ENCODE measurements at places on chromosomes 6 and 20.

GRCh38 chr6:26129656-26130055 lies 42.4 kb downstream of the HFE start:
- no peak for DNase-seq

GRCh38 chr6:147615659-147616456 lies 107.4 kb downstream of the SAMD5 start:
- DNase-seq, result no peak

GRCh38 chr20:57391439-57392301 lies 474 bp downstream of the RBM38 start:
- DNase-seq, result no peak

- DNase-seq, result peak; percentile 71
Observed at GRCh38 chr6:91476000-91476399, 889.1 kb upstream of the MAP3K7 start.

GRCh38 chr6:8077991-8078390 lies 13.8 kb upstream of the BLOC1S5 start:
- DNase-seq, result no peak

DNA sequence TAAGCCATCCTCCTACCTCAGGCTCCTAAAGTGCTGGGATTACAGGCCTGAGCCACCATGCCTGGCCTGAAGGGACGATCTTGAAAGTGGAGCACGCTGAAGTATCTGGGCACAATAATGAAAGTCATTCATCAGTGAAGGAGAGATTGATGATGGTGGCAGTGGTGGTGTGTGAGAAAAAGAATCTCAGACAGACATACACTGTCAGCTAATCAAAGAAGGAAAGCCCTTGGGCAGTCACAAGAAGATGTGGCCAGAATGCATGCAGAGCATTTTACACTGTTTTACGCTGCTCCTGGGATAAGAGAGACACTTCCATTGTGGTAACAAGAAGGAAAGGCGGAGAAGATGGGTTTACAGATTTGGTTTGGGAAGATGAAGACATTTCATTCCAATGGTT lies 20.4 kb upstream of the BMP6 start:
- no peak for DNase-seq

DNA sequence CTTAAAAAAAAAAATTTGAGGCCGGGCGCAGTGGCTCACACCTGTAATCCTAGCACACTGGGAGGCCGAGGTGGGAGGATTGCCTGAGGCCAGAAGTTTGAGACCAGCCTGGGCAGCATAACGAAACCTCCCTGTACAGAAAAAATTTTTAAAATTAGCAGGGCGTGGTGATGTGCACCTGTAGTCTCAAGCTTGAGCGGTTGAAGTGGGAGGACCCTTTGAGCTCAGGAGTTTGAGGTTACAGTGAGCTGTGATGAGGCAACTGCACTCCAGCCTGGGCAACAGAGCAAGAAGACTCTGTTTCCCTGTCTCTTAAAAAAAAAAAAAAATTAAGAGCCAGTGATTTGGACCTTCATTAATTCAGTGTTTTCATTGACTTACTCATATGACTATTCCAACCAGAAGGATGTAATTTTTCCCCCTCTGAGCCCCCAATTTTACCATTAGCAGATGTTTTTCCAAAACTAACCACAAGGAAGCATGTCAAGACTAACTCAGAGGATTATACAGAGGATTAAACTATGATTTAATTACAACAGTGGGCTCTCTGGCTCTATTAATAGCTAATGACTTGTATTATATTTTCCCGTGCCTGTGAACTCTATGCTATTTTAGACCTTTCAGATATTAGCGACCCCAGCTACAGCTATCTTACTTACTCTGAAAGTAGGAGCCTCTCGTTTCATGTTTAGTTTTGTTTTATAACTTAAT lies 75.1 kb downstream of the ARID1B start:
- DNase-seq, result peak; percentile 90

GRCh38 chr6:116586738-116587137 lies 15.4 kb downstream of the RWDD1 start:
- DNase-seq, result no peak

DNA sequence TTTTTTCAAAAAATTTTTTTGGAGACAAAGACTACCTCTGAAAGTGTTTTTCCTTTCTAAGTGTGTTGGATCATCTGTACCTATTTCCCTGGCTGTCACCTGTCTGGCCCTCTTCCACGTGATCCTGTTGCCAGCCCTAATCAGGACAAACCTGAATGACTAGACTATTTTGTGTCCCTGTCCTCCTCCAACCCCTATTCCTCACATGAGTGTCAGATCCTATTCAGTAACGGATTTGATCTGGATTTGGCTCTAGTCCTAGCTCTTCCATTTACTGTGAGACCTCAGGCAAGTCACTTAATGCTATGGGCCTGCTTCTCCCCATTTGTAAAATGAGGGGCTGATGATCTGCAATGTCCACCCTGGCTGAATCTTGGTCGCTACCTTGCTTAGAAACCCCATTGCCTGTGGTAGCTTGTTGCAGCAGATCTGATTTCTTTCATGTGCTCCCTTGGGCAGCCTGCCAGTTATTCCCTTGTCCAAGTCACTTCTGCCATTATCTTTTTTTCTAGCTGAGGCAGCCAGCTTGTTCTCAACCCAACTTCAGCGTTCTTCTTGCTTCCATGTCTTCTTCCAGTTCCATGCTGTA lies 4.8 kb downstream of the PHF20 start:
- no peak for DNase-seq

DNA sequence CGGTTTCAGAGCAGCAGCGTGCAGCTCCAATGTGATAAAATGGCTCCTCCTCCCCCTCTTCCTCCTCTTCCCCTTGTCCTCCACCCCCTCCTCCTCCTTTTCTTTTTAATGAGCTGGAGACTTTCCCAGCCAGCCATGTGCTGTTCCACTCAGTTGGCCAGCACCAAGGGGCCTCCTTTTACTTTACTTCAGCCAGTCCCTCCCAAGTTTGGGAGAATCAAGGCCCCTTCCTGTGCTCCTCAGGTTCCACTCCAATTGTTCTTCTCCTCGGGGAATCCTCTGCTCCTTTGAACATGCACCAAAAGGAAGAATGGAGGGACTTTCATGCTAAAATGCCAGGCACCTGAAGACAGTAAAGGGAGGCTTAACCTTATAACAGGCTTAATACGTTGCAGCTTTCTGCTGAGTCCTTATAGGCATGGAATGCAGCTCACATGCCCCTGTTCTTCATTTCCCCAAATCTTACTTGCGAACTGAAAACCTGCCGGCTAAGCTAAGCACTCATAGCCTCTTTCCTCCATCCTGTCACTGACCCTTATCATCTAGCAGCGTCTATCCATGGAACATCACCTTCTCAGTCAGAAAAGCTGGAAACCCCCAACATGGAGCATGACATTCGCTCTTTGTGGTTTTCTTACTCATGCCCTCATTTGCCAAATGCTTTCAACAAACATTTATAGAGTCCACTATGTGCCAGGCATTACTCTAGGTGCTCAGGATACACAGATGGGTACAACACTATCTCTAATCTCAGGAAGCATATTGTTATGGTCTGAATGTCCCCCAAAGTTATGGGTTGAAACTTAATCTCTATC lies 170.6 kb downstream of the PHACTR1 start:
- no peak for DNase-seq

GRCh38 chr6:154842833-154843232 lies 109.6 kb downstream of the SCAF8 start:
- DNase-seq, result no peak

- no peak for DNase-seq
Observed at GRCh38 chr6:37686111-37686510, 11.6 kb downstream of the MDGA1 start.

DNA sequence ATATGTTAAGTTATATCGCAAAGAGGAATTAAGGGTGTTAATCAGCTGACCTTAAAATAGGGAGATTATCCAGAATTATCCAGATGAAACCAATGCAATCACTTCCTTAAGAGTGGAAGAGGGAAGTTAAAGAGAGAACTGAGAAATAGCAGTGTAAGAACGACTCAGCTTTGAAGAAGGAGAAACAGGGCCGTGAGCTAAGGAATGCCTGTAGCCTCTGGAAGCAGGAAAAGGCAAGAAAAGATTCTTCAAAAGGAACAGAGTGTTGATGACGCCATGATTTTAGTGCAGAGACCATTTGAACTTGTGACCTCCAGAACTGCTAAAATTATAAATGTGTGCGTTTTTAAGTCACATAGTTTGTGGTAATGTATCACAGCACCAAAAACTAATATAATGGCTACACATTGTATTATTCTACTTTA lies 32.7 kb downstream of the ILRUN start:
- no peak for DNase-seq

- DNase-seq, result no peak
Observed at GRCh38 chr6:79330704-79331103, 96.2 kb upstream of the HMGN3 start.

GRCh38 chr6:108739496-108740330 lies 108.5 kb upstream of the ARMC2 start:
- no peak for DNase-seq

- no peak for DNase-seq
Observed at GRCh38 chr6:165599596-165600487, 63.2 kb downstream of the PDE10A start.

DNA sequence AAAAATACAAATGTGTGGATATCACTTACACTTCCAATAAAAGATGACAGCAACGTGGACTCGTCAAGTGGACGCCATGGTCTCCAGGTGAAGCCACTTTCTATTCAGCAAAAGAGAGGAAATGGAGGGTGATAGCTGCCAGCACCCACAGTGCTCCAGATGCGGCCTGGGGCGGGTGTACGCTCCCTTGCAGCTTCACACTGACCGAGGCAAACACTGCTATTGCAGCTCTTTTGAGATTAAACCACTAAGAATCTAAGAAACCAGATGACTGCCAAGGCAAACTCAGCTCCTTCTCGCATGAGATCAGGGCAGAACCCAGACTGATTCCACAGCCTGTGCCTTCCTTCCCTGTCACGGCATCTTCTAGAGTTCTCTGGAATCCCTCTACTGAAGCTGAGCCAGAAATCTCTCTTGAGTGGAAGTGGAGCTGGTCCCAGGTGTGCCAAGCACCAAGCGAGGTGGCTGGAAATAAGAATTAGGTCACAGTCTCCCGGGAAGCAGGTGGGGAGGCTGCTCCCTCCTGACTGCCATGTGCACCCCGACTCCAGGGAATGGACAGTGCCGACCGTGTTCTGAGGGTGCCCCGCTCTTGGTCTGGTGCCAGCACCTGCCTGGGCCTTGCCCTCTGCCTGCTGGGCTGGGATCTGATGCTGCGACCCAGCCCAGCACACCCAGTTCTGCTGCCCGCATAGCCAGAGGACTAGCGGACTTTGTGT lies 90.1 kb upstream of the AFDN start:
- DNase-seq, result no peak
